ENCODE measurements at places on chromosomes 1 and 21.

GRCh38 chr1:37620707-37621106 is 14.0 kb downstream of the RSPO1 start:
- DNase-seq = no peak

DNA sequence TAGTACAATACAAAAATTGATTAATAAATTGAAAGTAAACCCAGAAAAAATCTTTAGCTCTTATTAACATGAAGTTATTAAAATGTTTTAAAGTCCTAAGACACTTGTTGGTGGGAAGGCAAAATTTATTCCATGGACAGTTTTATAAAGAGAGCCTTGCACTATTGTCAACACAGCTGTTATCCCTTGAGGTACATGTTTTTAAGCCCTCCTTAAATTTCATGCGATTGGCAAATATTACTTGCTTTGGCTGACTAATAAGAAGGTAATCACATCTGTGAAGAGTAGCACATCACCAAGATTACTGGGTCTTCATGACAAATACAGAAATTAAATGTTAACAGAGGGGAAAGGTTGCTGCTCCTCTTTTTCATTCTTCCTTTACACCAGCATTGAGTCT is 611.1 kb downstream of the BRINP3 start:
- DNase-seq = no peak

GRCh38 chr1:213519098-213519497 is 468.1 kb downstream of the RPS6KC1 start:
- DNase-seq = no peak

DNA sequence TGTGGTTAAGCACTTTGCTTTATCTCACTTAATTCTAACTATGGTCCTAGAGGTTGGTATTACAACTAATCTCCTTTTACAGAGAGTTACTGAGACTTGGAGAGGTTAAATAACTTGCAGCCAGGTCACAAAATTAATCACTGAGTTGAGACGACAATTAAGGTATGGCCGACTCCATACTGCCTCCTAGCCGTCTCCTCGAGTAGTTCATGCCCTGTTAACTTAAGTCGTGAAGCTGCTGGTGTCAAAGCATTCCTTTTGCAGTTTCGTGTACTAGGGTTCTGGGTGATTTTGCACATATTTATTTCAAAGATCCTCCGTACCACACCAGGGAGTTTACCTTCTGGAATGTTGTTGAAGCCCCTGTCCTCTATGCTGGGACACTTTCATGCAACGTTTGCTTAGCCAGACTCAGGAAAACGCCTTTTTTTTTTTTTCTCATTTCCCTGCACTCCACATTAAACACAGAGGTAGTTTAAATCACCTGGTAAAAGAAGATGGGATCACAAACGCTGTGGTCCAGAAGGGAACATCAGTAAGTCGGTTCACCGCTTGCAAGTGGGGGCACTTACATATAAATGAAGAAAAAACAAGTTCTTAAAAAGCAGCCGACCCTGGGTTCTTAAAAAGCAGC is 570 bp upstream of the NEK7 start:
- DNase-seq = no peak

DNA sequence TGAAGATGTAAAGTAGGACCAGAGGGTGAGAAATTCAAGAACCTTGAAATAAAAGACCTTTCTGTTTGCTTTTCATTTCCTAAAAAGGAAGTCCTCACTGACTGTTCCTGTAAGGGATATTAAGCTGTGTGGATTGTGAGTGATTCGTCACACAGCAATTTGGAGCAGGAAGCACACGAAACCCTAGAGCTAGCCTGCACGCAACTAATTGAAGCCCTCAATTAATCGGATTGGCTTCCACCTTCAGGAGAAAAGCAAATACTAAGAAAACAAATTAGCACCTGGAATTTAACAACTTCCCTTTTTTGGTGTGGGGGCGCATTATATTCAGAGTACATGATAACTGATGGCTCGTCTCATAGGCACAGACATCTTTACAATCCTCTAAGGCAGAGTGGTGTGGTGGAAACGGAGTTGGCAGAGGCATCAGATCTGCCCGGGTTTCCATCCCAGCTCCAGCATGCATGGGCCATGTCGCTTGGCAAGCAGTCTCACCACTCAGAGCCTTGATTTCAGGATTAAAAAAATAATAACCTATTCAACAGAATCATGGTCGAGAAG is 95.2 kb downstream of the KCNJ15 start:
- DNase-seq = no peak

DNA sequence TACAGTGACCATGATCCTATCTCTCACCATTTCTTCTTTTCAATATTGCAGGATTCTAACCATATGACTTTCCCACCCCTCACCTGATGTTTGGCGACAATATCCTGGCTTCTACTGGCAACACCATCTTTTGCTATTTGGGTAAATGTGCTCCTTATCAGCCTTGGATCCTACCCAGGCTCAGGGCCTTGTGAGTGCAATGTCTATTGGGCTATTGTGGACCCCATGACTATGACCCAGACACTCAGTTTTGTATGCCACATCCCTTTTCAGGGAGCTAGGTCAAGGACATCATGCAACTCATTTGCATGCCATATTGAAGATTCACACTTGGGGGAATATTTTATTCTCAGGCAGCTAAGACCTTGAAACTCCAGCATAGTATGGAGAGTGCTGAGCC is 67.9 kb downstream of the DDR2 start:
- no peak for DNase-seq

- DNase-seq = no peak
Observed at GRCh38 chr1:242462867-242463266, 61.6 kb downstream of the PLD5 start.
